ENCODE measurements at places on chromosomes 5 and 9.

GRCh38 chr5:91373006-91373405, 10.1 kb downstream of the ARRDC3 start:
- peaks cover 28% of the 10 kb centered on the region for H3K4me1 ChIP-seq
- peak overlapping the region; percentile 12 for H3K4me3 ChIP-seq
- peak overlapping the region; percentile 27 for H3K27ac ChIP-seq
- no peak for DNase-seq
- peaks cover 97% of the 10 kb centered on the region for H3K36me3 ChIP-seq
- H3K27me3 ChIP-seq, result no peaks in the 10 kb centered on the region

DNA sequence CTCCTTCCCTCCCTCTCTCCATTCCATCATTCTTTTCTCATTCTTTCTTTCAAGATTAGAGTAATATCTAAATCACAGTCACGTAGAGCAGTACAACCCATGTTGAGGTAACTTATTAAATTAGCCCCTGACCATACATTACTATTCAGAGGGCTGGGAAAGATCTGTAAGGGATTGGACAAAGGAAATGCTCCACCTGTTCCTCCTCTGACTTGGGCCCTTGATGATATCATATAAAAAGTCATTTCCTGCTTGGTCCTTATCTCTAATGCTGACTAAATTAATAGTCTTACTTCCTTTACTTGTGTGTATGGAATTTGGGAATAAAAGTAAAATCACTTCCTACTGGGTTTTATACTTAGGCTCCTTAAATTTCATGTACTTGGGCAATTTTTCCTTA, 40.8 kb downstream of the SNX18 start:
- H3K36me3 ChIP-seq, result no peaks in the 10 kb centered on the region
- no peak for DNase-seq
- H3K4me3 ChIP-seq, result no peak overlapping the region
- H3K27me3 ChIP-seq, result no peaks in the 10 kb centered on the region
- peaks cover 14% of the 10 kb centered on the region for H3K4me1 ChIP-seq

DNA sequence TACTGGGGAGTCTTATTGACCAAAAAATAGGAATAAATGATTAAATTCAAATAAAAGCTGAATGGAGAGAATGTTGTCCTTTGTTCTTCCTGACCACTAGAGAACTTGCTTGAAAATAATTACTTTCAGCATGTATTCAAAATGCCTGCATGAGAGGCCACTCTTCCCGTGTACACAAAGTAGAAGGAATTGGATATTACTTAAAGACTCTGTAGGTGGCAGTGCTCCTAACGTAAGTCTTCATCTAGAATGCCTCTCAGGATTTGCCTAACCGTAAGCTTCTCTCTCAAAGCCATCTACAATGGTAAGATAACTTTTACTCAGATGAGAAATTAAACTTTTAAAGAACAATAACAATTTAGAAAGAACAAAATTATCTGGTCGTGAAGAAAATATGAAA, 620.0 kb upstream of the CCNG1 start:
- H3K27me3 ChIP-seq, result peaks cover 3% of the 10 kb centered on the region
- no peak overlapping the region for H3K27ac ChIP-seq
- no peak for DNase-seq

GRCh38 chr9:127968042-127968441, 12.7 kb downstream of the EEIG1 start:
- no peaks in the 10 kb centered on the region for H3K36me3 ChIP-seq
- no peaks in the 10 kb centered on the region for H3K27me3 ChIP-seq
- H3K4me3 ChIP-seq, result no peak overlapping the region
- no peak overlapping the region for H3K27ac ChIP-seq
- H3K4me1 ChIP-seq, result peaks cover 99% of the 10 kb centered on the region

DNA sequence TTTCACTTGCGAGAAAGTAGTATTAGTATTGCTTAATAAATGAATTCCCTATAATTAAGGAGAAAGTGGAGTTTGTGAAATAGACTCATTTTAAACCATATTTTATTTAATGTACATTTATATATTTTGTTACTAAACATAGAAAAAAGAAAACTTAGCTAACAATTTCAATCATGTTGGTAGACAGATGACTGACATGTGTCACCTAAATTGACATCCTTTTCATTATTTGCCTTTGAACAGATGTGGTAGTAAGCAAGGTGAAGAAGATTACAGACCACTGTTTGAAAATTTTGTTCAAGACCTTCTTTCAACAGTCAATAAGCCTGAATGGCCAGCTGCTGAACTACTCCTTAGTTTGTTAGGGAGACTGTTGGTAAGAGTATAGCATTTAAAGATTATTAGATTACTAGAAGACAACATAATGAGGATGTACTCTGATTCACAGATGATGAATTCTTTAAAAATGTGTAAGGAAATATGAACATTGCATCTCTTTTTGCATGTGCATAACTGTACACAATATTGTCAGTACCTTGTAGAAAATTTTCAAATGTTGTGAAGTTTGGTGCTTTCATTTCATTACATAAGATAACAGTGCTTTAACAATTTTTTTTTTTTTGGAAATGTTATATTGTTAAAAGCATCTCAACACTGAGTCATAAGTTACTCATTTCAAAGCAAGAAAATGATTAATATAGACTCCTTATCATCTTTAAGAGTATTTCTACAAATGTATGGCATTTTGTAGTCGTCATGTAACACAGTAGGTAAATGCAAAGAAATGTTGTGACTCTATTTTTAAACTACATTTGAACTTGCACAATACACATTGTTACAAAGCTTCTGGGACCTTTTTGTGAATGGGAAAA, 139.5 kb downstream of the NIPBL start:
- H3K27me3 ChIP-seq, result no peaks in the 10 kb centered on the region
- H3K4me3 ChIP-seq, result no peak overlapping the region

DNA sequence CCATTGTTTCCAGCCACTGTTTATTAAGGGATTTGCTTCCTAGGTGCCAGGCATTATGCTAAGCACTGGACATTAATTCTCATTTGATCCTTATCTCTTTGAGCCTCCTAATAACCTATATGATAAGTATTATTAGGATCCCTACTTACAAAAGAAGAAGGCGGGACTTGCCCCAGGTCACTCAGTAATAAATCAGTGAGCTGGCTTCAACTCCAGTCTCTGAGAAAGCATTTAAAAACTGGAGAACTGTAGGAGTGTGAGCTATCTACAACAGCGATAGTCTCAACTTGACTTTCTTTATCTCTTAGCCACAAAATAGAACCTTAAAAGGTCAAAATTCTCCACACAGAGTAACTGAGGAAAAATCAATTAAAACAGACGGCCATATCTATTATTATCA, 155.0 kb downstream of the GNAQ start:
- peak overlapping the region; percentile 96 for H3K27ac ChIP-seq
- no peaks in the 10 kb centered on the region for H3K36me3 ChIP-seq
- peaks cover 43% of the 10 kb centered on the region for H3K4me1 ChIP-seq
- no peaks in the 10 kb centered on the region for H3K27me3 ChIP-seq
- H3K4me3 ChIP-seq, result no peak overlapping the region
- DNase-seq, result no peak

DNA sequence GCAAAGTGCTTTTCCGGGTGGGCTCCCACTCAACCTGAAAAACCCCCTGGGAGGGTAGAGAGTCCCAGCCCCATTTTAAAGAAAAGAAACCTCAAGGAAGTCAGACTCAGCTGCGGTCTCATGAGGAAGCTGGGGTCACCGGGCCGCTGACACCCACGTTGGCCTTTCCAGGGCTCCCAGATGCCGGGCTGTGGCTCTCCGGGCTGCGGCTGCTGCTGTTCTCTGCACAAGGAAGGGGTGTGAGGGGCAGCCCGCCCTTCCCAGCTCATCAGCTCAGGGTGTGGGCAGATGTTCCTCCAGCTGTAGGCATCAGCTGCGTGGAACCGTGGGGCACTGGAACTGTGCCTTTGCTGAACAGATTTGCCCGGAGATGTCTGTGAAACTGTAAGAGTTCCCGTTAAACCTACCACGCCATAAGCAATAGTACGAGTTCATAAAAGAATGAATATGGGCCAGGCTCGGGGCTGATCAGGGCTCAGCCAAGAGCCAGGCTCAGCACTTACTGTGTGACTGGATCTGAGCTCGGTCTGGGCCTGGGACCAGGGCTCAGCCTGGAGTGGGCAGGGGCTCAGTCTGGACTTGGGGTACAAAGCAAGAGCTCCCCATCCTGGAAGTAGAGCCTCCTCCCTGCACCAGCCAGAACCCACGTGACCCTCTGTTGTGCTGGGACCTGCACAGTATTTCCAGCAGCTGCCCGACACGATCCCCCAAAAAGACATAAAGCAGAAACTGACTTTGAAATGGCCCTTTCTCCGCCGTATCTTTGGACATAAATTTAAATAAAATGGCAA, 130.2 kb upstream of the PPP1R26 start:
- peaks cover 12% of the 10 kb centered on the region for H3K4me1 ChIP-seq
- no peak for DNase-seq
- H3K27me3 ChIP-seq, result peaks cover 39% of the 10 kb centered on the region
- H3K4me3 ChIP-seq, result no peak overlapping the region
- H3K36me3 ChIP-seq, result no peaks in the 10 kb centered on the region

DNA sequence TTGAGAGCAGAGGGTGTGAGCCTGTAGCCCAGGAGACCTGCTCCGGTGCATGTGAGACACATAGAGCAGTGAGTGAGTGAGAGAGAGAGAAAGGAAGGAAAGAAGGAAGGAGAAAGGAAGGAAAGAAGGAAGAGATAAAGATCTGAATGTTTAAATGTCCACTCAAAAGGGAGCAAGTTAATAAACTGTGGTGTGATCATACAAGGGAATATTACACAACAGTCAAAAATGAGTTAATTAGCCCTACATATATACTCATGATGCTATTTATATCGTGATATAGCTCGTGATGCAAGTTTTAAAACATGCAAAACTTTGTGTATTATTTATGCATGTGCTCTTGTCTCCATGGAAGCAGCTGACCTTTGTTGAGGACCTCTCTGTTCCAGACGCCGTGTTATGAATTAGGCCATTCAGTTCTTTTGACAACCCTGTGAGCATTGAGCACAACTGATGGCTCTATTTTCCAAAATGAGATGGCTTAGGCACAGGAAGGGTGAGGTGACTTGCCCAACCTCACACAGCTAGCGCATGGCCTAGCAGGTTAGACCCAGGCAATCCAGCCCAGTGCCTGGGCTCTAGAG, 70.6 kb downstream of the HMCN2 start:
- H3K36me3 ChIP-seq, result no peaks in the 10 kb centered on the region
- H3K27me3 ChIP-seq, result peaks cover 27% of the 10 kb centered on the region
- peaks cover 33% of the 10 kb centered on the region for H3K4me1 ChIP-seq
- no peak for DNase-seq
- no peak overlapping the region for H3K4me3 ChIP-seq
- H3K27ac ChIP-seq, result no peak overlapping the region

GRCh38 chr5:123156577-123157296, 67.7 kb downstream of the PRDM6 start:
- H3K4me1 ChIP-seq, result peaks cover 84% of the 10 kb centered on the region
- no peaks in the 10 kb centered on the region for H3K36me3 ChIP-seq
- no peak overlapping the region for H3K27ac ChIP-seq

DNA sequence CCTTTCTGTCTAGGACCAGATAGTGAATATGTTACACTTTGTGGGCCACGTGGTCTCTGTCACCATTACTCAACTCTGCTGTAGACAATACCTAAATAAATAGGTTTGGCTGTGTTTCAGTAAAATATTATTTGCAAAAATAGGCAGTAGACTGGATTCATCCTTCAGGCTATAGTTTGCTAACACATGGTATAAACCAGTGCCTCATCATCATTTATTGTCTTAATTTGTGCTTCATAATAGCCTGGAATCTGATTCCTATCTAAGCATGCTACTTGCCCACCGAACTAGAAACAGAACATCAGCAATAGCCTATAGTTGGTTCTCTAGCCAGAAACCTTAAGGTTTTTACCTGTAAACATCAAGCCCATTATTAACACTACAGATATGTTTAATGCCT, 215.6 kb downstream of the FBXL7 start:
- peaks cover 12% of the 10 kb centered on the region for H3K4me1 ChIP-seq
- no peak for DNase-seq
- no peak overlapping the region for H3K27ac ChIP-seq

DNA sequence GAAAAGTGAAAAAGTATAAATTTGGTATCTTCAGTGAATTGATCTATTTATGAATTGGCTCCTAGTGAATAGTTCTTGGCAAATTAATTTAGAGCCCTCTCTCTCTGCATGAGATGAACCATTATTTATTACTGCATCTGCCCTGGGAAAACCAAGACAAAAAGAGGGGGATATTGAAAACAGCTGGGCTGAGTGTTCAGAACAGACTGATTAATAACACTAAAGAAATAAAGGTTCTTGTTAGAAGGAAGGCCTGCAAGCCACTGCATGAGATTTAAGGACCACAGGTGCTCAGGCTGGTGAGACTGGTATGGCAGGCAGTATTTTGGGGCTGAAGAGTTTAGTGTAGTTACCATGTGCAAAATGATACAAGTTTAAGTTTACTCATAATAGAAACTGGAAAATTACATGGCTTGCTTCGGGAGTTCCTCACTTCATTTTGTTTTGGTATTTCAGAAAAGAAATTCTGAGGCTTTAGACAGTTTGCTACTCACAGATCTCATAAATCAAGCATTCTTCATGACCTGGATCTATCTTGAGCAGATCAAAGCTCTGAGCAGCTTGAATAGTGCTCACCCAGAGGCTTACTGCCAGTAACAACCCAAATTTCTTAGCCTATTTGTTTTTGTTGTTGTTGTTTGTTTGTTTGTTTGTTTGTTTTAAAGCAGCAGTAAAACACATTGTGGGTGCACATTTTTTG, 56.1 kb downstream of the KIAA1958 start:
- peak overlapping the region; percentile 28 for H3K27ac ChIP-seq
- peaks cover 40% of the 10 kb centered on the region for H3K36me3 ChIP-seq
- DNase-seq, result no peak

- H3K4me1 ChIP-seq, result peaks cover 4% of the 10 kb centered on the region
- no peak for DNase-seq
- H3K27ac ChIP-seq, result peak overlapping the region; percentile 86
- no peaks in the 10 kb centered on the region for H3K27me3 ChIP-seq
- no peak overlapping the region for H3K4me3 ChIP-seq
Observed at GRCh38 chr5:6743161-6743560, 29.9 kb downstream of the TENT4A start.

DNA sequence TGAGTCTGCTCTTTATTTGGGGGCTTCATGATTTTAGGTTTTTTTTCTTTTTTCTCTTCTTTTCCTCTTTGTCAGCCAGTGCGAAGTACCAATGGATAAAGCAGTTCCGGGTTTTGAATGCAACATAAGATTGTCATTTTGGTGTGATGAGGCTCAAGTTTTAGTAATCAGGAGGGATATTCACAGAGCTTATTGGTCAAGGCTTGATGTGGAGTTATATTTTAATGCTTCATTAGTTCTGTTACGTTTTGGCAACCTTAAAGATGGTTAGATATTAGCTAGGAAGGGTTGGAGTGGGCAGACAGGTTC, 1.4 kb downstream of the PIK3R1 start:
- peaks cover 35% of the 10 kb centered on the region for H3K36me3 ChIP-seq
- peak overlapping the region; percentile 73 for H3K27ac ChIP-seq
- H3K4me3 ChIP-seq, result peak overlapping the region; percentile 96
- H3K4me1 ChIP-seq, result peaks cover 45% of the 10 kb centered on the region
- no peaks in the 10 kb centered on the region for H3K27me3 ChIP-seq
- DNase-seq, result no peak

- H3K36me3 ChIP-seq, result peaks cover 6% of the 10 kb centered on the region
- no peak overlapping the region for H3K27ac ChIP-seq
- H3K4me3 ChIP-seq, result no peak overlapping the region
- no peak for DNase-seq
Observed at GRCh38 chr5:82314964-82315758, 37.0 kb upstream of the RPS23 start.

Data from nephron progenitor cell (in vitro differentiated cells).